ENCODE measurements at places on chromosomes 6 and 20.

GRCh38 chr20:31974296-31974695 is 6.3 kb downstream of the XKR7 start:
- DNase-seq = no peak

- no peak for DNase-seq
Measured at GRCh38 chr6:4021854-4022695, 56.9 kb downstream of the FAM217A start.

DNA sequence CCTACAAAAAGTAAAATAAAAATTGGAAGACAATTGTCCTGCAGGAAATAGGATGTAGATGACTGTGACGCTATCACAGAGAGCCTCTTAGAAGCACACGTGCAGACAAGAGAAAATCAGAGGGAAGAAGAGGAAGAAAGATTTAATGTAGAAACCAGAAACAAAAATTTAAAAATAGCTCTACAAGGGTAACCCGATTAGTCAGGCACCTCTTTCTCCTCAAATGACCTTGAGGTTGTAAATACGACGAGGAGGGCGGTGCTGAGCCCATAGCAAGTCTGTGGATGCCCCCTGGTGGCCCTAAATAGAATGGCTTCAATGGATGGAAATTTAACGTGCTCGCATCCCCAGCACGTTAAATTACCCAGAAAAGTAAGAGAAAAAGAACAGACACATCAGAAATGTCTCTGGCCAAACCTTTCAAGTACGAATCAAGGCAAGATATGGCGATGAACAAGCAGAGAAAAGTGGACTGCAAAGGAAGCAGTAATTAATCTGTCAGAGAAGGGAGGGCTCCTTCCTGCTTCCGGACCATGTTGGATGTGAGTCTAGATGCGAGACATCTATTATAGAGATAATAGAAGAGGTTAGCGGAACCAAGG is 4.2 kb upstream of the PRPH2 start:
- peak; percentile 72 for DNase-seq

DNA sequence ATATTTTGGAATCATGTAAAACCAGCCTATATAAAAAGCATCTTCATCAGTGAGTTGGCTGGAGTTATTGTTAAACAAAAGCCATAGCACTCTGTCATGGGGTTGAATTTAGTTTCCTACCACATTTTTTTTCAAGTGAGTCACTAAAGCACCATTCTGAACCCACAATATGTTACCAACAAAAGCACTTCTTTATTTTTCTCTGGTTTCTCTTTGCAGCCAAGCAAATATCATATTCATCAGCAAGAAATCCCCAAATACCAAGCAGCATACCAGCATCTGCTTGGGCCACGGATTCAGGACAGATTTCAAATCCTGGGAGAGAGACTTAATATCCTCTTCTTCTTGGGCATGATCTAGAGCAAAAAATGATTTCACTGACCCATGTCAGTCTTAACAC is 441.4 kb downstream of the BCKDHB start:
- no peak for DNase-seq

DNA sequence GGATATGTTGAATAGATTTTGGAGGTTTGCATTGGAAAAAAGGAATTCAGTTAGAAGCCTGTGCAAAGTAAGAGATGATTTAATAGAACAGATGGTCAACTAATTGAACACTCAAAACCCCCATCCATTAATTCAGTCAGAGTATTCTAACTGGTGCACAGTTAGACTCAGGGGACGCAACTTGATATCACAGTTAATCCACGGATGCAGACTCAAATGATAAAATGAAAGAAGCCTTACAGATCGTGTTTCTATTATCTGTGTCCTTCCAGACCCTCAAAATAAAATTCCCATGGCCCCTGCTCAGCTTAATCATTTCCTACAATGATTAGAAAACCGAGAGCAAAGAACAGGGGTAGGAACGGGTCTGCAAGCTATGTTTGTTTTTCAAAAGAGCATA is 45.4 kb upstream of the DTNBP1 start:
- no peak for DNase-seq

- DNase-seq = no peak
Measured at GRCh38 chr20:40493549-40493948, 195.5 kb downstream of the MAFB start.

- no peak for DNase-seq
Measured at GRCh38 chr6:21143645-21144044, 449.9 kb upstream of the SOX4 start.

DNA sequence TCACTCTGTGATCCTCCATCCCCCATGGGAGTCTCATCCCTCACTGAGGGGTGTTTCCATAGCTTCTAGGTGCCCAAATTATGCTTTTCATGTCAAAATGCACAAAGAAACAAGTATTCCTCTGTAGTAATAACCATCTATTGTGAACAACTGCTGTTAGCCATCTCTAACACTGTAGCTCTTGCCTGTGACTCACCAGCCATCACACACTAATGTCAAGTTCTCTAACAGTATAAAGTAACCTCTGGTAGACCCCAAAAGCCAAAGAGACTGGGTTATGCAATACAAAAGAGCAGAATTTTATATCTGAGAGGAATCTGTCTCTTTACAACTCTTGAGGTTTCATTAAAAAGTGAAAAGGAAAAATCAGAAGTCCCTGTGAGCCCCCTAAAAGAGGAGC is 25.4 kb upstream of the IYD start:
- DNase-seq = no peak

Data from ovary (tissue), 10 donors.